NCI-H2029 (cell line): ENCODE measurements at places on chromosomes 1 and 21.

DNA sequence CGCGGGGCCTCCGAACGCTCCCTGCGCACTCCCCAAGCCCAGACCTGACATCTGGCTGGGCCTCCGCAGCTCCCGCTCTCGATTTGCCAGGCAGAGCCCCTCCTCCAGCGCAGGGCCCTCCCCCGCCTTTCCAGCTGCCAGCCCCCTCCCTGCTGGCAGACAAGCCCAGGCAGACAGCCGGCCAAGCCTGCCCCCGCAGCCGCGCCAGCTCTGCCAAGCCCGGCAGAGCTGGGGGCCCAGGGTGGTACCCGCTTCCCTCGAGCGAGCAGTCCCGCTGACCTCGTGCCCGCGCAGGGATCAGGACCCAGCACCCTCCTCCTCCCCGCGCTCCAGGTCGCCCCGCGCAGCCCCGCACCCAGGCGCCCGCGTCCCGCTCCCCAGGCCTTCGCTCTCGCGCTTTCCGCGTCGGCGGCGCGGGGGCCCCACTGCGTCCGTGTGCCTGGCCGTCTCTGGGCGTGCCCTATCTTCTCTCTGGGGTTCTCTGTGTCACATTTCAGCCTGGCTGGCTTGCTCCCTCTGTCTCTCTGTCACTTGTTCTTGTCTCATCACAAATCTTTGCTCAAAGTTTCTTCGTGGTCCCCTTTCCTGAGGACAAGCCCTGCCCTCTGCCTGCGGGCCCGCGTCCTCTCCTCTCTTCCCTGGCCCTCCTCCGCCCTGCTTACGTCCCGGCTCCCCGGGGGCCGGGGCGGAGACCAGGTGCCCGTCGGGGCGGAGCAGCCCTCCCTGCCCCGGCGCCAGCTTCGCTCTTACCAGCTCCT, 580 bp downstream of the INKA2 start:
- no peak for DNase-seq

DNA sequence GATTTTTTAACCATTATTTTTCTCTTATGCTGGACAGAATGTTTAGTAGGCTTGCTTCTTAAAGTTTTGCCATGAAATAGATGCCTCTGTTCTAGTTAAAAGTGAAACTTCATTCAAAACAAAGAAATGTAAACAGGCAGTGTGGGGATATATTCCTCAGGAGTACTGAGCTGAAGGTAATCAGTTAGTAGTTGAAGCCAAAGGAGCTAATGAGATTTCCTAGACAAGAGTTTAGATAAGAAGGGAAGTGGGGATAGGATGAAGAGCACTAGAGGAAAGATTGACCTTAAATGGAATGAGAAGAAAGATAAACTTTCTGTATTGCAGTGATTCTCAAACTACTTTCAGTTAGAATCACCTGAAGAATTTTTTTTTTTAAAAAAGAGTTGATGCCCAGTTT, 23.9 kb downstream of the PRRC2C start:
- DNase-seq = no peak

DNA sequence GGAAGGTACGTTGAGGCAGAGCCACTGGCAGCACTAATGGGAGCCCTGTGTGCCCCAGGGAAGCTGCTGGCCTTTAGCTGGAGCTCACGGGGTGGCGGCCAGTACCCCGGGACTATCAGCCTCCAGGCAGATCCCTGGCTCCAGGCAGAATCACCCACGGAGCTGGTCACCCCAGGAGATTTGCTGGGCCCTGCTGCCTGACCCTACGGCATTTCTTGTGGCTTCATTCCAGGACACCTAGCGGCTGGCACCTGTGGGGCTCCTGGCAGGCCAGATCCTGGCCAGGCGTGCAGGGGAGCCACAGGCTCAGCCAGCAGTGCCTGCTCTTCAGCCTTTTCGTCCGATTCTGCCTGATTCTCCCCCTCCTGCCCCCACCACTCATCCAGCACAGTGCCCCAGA, 7.1 kb downstream of the PADI1 start:
- no peak for DNase-seq

GRCh38 chr1:172154551-172154950, 265.9 kb upstream of the C1orf105 start:
- no peak for DNase-seq

DNA sequence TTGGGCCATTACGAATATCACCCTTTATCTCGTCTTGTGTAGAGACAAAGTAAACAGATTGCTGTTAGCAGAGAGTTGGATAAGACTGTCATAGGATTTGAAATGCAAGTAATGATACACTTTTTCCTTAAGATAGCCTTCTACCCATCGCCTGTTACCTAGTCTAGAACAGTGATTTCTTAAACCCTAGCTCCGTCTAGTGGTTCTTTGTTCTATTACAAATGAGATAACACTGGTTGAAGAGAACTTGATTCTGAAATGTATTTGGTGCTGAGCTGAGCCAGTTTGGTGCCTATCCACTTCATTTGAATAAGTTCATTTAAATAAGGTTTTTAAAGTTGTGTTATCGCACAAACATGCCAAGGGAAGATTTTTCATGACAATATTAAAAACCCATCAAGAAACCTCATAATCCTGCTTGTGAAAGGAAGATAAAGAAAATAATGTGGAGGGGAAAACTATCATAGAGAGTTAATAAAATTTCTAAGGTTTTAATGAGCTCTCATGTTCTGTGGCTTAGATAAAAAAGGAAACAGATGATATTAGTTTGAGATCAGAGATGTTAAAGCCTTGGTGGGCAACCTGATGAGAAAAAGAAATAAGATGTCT, 1.5 kb upstream of the KCNH1 start:
- DNase-seq = peak; percentile 17

- DNase-seq = no peak
These were observed 56.7 kb upstream of the ATP1A1 start for GRCh38 chr1:116316373-116316772.

- DNase-seq = no peak
These were observed 78.7 kb downstream of the TYW3 start for GRCh38 chr1:74811436-74812179.

- DNase-seq = no peak
These were observed 48.8 kb downstream of the LAMC2 start for GRCh38 chr1:183234660-183235476.

DNA sequence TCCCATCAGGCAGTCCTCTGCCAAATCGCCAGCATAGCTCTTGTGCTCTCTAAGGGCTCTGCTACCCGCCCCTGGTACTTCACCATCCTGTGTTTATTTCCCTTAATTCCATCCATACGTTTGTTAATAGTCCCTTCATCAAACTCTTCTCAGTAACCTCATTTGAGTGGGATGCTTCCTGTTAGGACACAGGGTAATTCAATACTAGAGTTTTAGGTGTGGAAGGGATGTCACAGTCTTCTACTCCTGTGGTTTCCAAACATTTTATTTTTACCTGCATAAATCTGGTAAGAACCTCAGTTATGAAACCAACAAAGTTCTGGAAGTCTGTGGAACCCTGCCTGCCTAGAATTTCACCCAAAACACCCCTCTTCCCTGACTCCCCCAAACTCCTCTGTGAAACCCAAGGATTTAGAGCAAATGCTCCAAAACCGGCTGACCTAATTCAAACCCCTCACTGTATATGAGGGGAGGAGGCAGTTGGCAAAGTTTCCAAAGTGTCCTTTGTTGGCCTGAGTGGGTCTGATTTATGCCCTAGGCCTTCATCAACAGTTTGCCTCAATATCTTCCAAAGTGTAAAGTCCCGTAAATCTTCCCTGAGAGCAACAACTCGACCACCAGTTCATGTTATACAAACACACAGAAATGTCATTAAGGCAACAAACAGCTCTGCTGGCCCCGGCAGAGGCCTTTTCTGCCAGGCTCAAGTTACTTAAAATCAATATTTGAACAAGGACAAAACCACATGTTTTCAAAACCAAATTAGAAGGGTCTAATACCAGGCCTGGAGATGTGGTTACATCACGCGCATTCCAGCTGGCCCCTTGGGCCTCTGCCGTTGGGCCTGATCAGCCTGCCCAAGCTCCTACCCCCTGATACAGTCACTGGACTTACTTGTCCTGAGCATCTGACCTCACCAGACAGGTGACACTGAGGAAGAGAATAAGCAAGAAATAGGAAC, 82.4 kb upstream of the FGGY start:
- DNase-seq = peak; percentile 96

DNA sequence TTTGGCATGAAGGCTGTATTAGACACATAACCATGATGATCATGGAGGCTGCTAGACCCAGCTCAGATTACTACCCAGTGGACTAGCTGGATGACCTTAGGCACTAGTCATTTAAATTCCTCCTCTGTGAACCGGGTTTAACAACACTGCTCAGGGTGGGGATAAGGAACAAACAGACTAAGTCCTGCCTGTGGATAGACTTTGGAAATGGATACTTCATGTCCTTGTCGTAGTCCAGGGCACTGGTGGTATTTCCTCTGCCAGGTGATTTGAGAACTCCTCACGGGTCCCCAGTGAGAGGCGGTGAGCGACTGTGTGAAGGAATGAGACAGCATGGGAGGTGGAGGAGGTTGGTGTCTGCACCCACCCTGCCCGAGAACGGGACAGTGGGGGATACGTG, 72.9 kb upstream of the SELENON start:
- DNase-seq = no peak

DNA sequence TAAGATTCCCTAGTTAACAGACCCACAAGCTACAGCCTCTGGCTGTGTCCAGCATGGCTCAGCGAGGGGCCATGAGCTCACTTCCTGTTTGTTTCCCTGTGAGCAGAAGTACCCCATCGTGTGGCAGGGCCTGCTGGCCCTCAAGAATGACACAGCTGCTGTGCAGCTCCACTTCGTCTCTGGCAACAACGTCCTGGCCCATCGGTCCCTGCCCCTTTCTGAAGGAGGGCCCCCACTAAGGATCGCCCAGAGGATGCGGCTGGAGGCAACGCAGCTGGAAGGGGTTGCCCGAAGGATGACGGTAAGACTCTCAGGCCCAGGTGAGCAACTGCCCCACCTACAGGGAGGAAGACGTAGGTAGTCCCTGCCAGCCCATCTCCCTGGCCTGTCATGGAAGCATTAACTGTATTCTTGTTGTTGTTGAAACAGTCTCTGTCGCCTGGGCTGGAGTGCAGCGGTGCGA, 38.2 kb downstream of the ZBTB17 start:
- no peak for DNase-seq

GRCh38 chr1:54965624-54966340, 14.6 kb upstream of the TMEM61 start:
- DNase-seq = peak; percentile 70

DNA sequence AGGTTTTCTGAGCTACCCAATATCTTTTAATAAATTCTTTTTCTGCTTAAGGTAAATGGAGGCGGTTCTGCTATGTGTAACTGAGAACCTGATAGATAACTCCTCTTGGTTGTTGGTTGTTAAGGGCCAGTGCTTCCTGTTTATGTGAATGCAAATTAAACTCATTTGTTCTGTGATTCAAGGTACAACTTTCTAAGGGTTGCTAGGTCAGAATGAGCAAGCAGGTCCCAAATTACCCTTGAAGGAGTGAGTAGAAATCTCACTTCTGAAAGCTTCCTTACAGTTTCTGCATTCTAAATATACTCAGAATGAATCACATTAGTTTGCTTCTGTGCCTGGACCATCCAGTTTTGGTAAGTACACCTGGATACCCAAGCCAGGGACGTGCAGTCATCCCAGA, 15.5 kb upstream of the FAM78B start:
- no peak for DNase-seq
